ENCODE measurements at places on chromosomes 12 and 14.

- H3K4me1 ChIP-seq: no peaks in the 10 kb centered on the region
- H3K27ac ChIP-seq: no peak overlapping the region
- DNase-seq: no peak
- no peak overlapping the region for H3K4me3 ChIP-seq
- H3K27me3 ChIP-seq: no peaks in the 10 kb centered on the region
- peaks cover 34% of the 10 kb centered on the region for H3K36me3 ChIP-seq
These were observed 50.3 kb downstream of the CIT start for GRCh38 chr12:119826661-119827445.

DNA sequence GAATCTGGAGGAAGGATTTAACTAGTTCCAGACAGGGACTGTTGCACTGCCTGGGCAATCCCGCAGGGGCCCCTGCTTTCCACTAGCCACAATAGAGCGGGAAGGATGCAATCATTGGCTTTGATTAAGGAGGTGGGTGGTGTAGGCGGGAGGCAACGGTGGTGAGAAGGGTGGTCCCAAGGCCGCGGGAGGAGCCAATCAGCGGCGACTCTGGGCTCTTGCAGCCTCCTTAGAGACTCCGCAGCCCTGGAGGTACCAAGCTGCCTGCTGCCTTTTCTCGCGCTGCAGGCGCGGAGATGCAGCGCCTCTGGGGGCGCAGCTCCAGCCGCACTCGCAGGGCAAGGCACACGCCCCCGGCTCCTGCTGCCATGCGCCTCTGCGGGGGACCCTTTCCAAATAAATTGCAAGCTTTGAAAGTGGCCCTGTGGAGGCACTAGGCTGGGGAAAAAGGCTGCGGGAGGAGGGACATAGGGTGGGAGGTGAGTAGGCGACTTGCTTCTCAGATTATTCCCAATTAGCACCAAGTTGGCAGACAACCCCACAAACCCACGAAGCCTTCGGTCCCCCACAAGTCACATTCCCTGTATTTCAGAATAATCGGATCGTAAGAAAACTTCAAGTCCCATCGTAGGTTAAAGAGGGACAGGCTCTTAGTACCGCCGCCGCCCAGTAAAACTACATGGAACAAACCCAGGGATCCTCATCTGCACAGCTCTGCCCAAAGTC, 858 bp upstream of the KCNA1 start:
- H3K4me3 ChIP-seq: no peak overlapping the region
- DNase-seq: no peak
- no peaks in the 10 kb centered on the region for H3K4me1 ChIP-seq
- H3K27me3 ChIP-seq: peaks cover 68% of the 10 kb centered on the region
- H3K36me3 ChIP-seq: no peaks in the 10 kb centered on the region

DNA sequence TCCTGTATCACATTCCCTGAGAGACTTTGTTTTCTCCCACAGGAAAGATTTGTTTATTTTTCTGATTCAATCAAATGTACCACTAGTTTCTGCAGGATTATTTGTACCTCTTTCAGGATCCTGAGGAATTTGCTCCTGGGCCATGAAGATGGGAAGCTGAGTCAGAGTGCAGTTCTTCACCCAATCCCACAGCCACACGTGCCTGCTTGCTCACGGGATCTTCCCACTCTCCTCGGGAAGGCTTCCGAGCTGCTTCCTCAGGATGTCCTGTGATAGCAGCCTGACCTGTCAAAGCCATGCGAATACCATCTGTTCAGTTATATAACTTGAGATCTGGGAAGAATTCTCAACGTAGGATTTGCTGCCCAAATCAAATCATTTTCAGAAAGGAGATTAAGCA, 41.8 kb upstream of the HIF1A start:
- no peaks in the 10 kb centered on the region for H3K36me3 ChIP-seq
- peaks cover 26% of the 10 kb centered on the region for H3K4me1 ChIP-seq
- H3K4me3 ChIP-seq: no peak overlapping the region
- H3K27ac ChIP-seq: peak overlapping the region; percentile 76
- DNase-seq: peak; percentile 85

- DNase-seq: no peak
- peaks cover 29% of the 10 kb centered on the region for H3K4me1 ChIP-seq
- H3K27ac ChIP-seq: no peak overlapping the region
- no peaks in the 10 kb centered on the region for H3K36me3 ChIP-seq
These were observed 6.3 kb downstream of the GPHN start for GRCh38 chr14:66514213-66514612.

- H3K36me3 ChIP-seq: no peaks in the 10 kb centered on the region
- H3K27me3 ChIP-seq: no peaks in the 10 kb centered on the region
- H3K27ac ChIP-seq: no peak overlapping the region
- no peaks in the 10 kb centered on the region for H3K4me1 ChIP-seq
These were observed 9.2 kb upstream of the KRT73 start for GRCh38 chr12:52627395-52628110.

GRCh38 chr14:70170976-70171375, 17.8 kb downstream of the SLC8A3 start:
- DNase-seq: no peak
- H3K27ac ChIP-seq: no peak overlapping the region
- no peak overlapping the region for H3K4me3 ChIP-seq

GRCh38 chr12:121676190-121676589, 6.7 kb upstream of the MORN3 start:
- H3K36me3 ChIP-seq: no peaks in the 10 kb centered on the region
- no peak overlapping the region for H3K4me3 ChIP-seq
- no peak overlapping the region for H3K27ac ChIP-seq
- no peak for DNase-seq
- no peaks in the 10 kb centered on the region for H3K27me3 ChIP-seq

DNA sequence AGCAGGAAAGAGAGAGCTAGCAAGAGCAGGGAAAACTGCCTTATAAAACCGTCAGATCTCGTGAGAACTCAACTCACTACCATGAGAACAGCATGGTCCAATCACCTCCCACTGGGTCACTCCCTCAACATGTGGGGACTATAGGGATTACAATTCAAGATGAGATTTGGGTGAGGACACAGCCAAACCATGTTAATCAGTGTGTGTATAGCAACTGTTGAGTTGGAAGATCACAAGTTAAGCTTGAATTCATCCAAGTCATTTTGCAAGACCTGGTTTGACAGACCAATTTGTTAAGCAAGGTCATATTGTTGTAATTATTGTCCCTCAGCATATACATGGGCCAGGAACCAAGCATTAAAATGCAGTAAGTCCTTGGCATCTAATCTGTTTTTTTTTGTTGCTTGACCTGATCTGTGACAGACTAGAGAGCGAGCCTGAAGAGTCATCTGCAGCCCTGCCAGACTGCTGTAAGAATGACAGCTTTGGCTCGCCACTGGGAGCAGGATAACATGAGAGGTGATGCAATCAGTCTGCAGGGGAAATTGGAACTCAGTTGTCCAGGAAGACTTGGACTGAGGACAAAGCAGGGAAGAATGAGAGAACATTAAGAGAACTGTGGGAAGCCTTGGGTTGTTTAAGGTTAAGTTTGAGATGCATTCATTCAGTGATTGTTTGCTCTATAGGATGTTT, 297.6 kb upstream of the SEL1L start:
- DNase-seq: no peak
- H3K4me3 ChIP-seq: no peak overlapping the region
- H3K27ac ChIP-seq: no peak overlapping the region

DNA sequence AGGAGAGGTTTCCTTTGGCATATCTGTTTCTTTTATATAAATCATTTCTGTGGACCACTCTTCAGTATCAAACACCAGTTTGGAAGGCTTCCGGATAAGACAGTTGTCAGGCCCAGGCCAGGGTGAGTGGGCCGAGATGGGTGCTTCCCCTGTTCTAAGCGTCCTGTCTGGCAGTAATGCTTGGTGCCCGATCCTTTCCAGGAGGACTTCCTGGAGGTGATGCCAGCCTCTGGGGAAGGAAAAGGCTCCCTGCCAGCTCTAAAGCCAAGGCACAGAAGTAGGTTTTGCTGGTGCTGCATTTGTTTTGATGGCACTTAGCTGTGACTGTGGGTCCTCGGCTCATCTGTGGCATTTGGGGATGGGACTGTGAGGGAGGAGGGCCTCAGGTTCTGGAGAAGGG, 124.4 kb upstream of the RTL1 start:
- H3K27ac ChIP-seq: no peak overlapping the region
- H3K4me1 ChIP-seq: no peaks in the 10 kb centered on the region
- no peaks in the 10 kb centered on the region for H3K27me3 ChIP-seq

GRCh38 chr14:86707071-86707470, 1177.1 kb downstream of the FLRT2 start:
- no peak for DNase-seq
- H3K27me3 ChIP-seq: no peaks in the 10 kb centered on the region
- H3K27ac ChIP-seq: no peak overlapping the region
- H3K4me1 ChIP-seq: no peaks in the 10 kb centered on the region
- H3K36me3 ChIP-seq: no peaks in the 10 kb centered on the region

DNA sequence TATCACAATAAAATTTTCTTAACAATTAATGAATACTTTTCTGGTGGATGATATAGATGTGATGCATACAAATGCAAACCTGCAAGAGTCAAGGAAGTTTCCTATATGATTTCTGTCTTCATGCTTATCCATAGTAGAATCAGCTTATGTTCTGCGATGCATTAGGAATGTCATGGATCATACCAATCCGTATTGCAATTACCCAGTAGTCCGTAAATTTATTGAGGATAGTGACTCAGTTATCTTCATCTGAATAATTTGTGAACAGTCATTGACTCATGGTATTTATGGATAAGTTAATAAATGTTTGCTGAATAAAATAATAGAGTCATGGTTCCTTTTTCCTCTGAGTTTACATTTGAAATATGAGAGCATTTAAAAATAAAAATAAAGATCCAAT, 483.4 kb downstream of the LRFN5 start:
- DNase-seq: no peak
- no peak overlapping the region for H3K27ac ChIP-seq
- H3K27me3 ChIP-seq: no peaks in the 10 kb centered on the region
- no peaks in the 10 kb centered on the region for H3K36me3 ChIP-seq
- H3K4me1 ChIP-seq: no peaks in the 10 kb centered on the region
- H3K4me3 ChIP-seq: no peak overlapping the region

DNA sequence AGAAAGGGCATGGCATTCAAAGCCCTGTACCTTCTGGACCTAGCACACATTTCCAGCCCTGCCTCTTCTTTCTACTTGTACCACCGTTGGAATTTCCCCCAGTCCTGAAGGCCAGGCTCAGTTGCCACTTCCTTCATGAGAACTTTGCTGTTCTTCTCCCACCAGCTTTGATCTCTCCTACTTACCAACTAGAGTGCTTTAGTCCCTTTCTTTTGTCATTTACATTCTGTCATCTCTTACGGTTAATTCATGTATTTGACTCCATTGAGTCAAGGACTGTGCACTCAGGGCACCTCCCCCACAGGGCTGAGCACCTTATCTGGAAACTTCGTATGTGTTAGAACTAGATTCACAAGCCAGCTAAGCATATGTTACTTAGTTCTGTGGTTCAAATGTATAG, 26.3 kb downstream of the BICDL1 start:
- no peaks in the 10 kb centered on the region for H3K27me3 ChIP-seq
- H3K36me3 ChIP-seq: no peaks in the 10 kb centered on the region
- H3K27ac ChIP-seq: no peak overlapping the region
- H3K4me1 ChIP-seq: peaks cover 8% of the 10 kb centered on the region
- no peak for DNase-seq
